Metanephros (tissue), 2 donors: ENCODE measurements at places on chromosomes 5 and 9. TPM values are rescaled to one million over a fixed set of nuclear protein-coding genes. Genes with fewer than 3 reads are reported as not detected.

PCDHB5 gene
- 13.4 TPM for total RNA-seq

AGXT2 gene
- total RNA-seq, result 25.9 TPM

KIF4B gene
- total RNA-seq, result 0.12 TPM

AOPEP gene
- total RNA-seq, result 133 TPM

FOXD4L3 gene
- not detected for total RNA-seq

TUBB4B gene
- 172 TPM for total RNA-seq

SV2C gene
- total RNA-seq, result 0.18 TPM

KCTD16 gene
- 2.8 TPM for total RNA-seq

MEGF10 gene
- total RNA-seq, result 5.7 TPM

CDH9 gene
- 10.2 TPM for total RNA-seq

F12 gene
- total RNA-seq, result 0.29 TPM

LCNL1 gene
- 0.41 TPM for total RNA-seq

ADCY2 gene
- total RNA-seq, result 17.0 TPM

KIAA1958 gene
- total RNA-seq, result 22.1 TPM

CCDC192 gene
- total RNA-seq, result not detected

SHISAL2B gene
- total RNA-seq, result not detected

SRP19 gene
- 18.6 TPM for total RNA-seq

OBP2B gene
- not detected for total RNA-seq

AFAP1L1 gene
- total RNA-seq, result 49.8 TPM

ERMP1 gene
- 55.2 TPM for total RNA-seq

FAM81B gene
- 1.5 TPM for total RNA-seq

JADE2 gene
- 26.9 TPM for total RNA-seq

HMCN2 gene
- 5.9 TPM for total RNA-seq

PCDHGA10 gene
- total RNA-seq, result 9.1 TPM

SVEP1 gene
- total RNA-seq, result 18.5 TPM

CORO2A gene
- total RNA-seq, result 1.4 TPM

SRD5A1 gene
- 13.3 TPM for total RNA-seq

THBS4 gene
- 41.2 TPM for total RNA-seq

ZNF474 gene
- 0.18 TPM for total RNA-seq

IQGAP2 gene
- total RNA-seq, result 40.5 TPM
